ENCODE measurements at places on chromosomes 7 and 10.

- no peak for DNase-seq
These were observed 6.3 kb downstream of the POLD2 start for GRCh38 chr7:44116789-44117666.

- DNase-seq: no peak
These were observed 45.8 kb downstream of the CNNM1 start for GRCh38 chr10:99374972-99375371.

DNA sequence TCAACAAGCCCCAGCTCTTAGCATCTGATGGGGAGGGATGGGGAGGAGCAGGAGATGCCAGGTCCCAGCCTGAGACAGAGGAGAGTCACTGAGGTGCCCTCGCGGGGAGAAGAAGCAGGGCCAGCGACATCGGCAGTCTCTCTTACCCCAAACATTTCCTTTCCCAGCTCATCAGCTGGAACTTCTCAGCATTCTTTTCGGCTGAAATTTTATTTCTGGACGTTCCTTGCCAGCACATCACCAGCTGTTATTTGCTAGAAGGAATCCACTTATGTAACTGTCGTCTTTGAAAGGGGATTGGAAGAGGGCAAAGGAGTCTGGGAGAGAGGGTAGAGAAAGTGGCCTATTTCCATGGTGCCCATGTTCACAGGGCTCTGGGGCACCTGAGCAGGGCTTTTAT, 101.0 kb upstream of the SHH start:
- no peak for DNase-seq

GRCh38 chr10:58660575-58661255, 148.0 kb downstream of the BICC1 start:
- no peak for DNase-seq

DNA sequence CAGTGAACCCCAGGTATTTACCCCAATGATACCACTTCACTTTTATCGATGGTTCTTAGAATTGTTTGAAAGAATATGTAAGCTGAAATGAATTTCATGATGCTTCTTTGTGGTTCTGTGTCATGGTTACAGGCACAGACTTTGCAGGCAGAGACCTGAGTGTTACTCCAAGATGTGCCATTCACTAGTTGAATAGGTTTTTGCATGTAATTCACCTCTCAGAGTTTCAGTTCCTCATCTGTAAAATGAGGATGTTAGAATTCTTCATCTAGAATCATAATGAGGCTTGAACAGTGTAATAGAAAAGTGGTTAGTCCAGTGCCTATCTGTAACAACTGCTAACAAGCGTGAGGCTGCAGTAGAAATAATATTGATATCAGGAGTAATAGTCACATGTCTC, 54.6 kb downstream of the VSTM2A start:
- DNase-seq: no peak

DNA sequence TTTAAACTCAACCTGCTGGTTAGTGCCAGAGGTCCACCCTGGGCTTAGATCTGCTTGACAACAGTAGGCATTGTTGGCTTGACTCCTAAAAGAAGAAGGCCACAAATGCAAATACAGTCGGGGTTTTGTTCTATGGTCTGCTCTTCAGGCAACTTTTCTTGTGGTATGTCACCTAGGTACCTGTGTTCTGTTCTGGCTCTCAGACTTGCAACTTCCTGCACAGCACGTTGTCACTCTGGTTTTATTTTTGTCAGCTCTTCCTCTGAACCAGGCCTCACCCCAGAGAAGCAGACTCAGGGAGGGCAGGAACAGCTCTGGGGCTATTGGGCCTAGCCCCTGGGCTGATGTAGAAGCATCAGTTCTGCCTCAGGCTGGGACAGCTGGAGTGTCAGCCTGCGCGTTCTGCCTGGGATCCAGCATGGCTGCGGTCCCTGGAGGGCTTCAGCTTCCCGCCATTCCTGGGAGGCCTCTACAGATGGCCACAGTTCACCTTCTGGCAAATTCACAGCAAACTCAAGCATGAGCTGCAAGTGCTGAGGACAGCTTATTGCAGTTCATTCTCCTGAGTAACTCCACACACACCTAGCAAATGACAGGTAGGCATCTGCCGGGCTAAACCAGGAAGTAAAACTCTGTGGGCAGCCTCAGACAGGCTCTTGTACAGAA, 11.0 kb upstream of the PDCD4 start:
- no peak for DNase-seq

DNA sequence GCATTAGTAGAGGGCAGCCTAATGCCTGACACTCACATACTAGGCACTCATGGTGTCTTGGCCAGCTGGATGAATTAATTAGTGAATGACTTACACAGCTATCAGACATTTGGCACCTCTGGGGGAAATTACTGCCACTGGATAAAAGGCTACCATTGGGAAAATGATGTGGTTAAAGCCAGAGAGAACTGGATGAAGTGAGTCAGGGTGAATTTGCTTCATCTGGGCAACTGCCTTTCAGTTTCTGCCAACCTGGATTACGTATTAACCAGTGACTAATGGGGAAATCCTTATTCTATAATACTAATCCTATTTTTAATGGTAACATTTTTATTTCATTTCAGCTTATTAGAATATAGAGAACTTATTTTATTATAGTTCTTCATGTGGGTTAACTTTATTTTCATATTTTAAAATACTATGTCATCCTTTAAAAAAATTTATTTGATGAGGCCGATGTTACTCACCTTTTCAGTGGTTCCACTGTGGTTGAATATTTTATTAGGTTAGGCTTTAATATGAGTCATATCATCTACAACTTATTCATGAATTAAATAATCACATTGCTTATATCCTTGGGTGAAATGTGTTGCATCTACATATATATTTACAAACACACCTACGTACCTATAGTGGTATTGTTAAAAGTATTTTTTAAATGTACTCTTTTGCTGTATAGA, 85.6 kb upstream of the CAPZA2 start:
- DNase-seq: no peak

DNA sequence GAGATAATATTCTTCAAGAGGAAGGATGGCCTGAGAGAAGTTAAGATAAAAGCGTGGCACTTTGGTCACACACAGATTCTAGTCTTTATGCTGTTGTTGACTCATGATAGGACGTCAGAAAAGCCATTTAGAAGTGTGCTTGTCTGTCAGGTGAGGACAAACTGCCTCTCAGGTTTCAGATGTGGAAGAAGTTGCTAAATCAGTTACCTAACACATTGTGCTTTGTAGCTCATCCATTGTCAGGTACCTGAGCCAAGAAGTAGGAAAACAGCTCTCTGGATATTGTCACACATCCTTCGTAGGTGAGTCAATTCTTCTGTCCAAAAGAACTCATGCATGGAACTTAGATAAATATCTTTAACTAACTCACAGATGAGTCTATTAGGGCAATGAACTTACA, 49.5 kb upstream of the PHYHIPL start:
- no peak for DNase-seq

DNA sequence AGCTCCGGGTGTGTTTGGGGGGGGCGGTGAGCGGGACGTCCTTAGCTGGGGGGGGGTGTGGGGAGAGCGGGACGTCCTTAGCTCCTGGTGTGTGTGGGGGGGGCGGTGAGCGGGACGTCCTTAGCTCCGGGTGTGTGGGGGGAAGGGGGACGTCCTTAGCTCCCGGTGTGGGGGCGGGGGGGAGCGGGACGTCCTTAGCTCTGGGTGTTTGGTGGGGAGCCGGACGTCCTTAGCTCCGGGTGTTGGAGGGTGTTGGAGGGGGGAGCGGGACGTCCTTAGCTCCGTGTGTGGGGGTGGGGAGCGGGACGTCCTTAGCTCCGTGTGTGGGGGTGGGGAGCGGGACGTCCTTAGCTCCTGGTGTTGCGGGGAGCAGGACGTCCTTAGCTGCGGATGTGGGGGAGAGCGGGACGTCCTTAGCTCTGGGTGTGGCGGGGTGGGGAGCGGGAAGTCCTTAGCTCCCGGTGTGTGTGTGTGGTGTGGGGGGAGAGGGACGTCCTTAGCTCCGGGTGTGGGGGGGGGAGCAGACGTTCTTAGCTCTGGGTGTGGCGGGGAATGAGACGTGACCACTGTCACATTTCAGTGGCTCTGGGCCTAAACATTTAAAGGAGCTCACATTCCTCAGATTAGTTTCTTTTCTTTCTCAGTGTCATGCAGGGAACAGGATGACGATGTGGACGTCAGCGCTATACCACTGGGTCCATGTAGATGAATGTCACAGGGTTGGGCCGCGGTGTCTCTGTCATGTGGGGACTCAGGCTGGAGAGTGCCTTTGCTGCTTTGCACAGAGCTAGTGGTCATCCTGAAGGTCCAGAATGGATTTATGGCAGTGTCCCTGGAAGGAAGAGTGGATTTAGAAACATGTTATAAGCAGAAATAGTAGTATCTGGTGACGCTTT, 7.5 kb downstream of the DYNC2I1 start:
- no peak for DNase-seq

DNA sequence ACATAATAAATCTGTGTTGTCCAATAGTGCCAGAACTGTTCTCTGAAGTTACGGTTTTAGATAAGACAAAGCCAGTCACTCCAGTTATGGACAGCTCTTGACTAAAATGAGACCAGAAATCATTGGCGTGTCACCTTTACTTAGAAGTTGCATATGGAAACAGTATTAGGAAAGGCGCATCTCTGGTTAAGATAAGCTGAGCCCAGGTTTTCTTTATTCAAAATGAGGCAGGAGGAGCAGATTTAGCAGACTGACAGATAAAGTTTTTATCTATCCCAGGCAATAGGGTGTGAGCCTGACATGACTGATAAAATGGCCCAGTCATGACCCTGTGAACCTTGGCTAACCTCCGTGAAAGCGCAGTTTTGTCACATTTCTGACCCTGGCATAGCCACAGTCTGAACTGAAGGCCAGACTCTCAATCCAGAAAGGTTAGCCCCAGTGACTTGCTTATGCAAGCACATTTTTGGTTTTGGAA, 4.2 kb downstream of the CYP26A1 start:
- DNase-seq: no peak

DNA sequence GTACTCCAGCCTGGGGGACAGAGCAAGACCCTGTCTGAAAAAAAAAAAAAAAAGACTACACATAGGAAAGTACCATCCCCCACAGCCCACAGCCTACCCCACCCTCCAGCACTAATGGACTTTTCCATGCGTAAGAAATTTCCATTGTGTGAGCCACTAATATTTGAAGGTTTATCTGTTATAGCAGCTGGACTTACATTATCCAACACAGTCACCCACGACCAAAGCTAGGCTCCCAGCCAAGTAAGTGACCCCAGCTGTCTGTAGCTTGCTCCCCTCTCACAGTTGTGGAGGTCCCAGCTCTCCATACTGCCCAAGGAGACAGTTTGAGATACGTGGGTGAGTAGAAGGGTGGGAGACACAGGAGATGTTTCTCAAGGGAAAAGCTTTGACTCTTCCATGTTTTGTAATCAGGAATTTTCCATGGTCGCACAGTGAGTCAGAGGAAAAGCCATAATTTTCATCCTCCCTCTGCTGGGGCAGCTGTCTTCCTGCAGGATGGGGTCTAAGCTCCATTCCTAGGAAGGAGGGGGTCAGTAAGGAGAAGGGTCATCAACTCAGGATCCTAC, 57.4 kb downstream of the CAV1 start:
- no peak for DNase-seq

- peak; percentile 57 for DNase-seq
These were observed 94.1 kb downstream of the PIP4K2A start for GRCh38 chr10:22620140-22620857.

DNA sequence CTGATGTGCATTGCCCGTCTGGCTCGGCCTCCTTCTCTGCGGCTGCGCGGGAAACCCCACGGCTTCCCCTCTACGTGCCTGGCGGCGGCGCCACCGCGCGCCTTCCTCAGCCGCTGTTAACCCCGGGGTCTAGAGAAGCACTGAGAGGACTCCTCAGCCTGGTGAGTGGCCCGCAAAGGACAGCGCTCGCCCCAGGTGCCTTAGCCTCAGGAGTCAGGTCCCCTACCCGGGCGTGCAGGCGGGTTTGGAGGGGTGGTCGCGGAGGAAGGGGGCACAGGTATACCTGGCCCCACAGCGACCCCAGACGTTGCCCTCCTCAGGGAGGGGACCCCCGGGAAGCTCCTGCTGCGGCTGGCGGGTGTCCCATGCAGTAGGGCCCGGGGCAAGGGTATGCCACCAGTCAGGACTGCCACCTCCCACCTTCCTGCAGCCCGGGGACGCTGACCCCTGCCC, 51.0 kb downstream of the ARL5B start:
- no peak for DNase-seq

DNA sequence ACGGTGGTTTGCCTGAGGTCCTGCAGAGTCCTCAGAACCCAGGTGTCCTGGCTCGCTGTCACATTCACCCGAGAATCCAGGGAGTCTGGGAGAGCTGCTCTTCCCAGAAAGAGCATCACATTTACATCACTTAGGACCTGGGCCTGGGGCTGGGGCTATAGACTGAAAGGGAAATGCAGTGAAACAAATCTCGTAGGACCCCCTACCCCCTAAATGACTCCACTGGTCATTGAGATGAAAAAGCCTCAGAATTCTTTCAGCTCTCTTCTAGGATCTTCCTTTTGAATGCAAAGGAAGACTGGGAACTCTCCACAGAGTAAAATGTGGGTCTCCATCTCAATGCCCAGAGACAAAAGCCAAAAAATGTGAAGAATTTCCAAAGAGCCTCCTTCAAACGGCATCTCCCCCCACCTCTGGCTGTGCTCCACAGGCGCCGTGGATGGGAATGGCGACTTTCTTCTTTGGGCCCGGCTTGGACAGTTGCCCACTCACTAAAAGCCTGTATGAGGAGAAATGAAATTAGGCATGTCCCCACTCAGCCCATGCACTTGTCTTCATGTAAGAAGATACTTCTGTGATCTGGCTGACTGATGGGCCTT, 49.0 kb upstream of the PODXL start:
- no peak for DNase-seq

DNA sequence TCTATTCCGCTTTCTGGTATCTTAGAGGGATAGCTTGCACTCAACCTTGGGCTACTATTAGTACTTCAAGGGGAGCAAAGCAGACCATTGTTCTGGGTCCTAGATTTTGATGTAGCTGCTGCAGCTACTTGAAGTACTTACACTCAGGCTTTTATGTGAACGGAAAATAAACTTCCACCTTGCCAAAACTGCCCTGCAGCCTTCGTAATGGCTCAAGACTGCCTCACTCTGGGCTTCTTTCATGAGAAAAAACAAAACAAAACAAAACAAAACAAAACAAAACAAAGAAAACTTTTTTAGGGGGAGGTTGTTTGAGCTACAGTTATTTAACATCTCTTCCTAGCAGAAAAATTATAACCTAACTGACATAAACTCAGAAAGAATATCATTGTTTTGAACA, 19.4 kb upstream of the EPHB6 start:
- DNase-seq: no peak

DNA sequence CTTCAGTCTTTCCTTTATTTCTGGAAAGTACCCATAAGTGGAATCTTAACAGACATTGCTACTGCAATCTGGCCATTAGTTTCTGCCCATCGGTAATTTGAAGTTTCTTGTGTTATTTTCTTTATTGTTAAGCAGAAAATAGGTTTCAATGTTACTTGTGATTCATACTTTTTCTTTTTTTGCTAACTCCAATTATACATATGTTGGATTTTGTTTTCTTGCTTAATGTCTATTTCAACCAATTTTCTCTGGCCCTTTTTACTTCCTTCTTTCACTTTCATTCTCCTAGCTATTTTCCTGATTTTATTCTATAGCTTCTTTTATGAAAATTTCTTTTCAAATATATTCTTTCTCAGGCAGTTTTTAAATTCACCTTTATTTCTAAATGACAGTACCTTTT, 457.4 kb downstream of the TCERG1L start:
- DNase-seq: no peak
